Posterior vena cava (tissue), 2 donors: ENCODE measurements at places on chromosomes 5 and 9. TPM values are rescaled to one million over a fixed set of nuclear protein-coding genes. Genes with fewer than 3 reads are reported as not detected.

The ASPN gene
- 34.5 TPM for total RNA-seq

The CCDC180 gene
- total RNA-seq, result 4.9 TPM

The PCDHA6 gene
- 0.14 TPM for total RNA-seq

The SLC45A2 gene
- not detected for total RNA-seq

The SLC46A2 gene
- total RNA-seq, result 0.19 TPM

The SGCD gene
- 31.2 TPM for total RNA-seq

The BAAT gene
- total RNA-seq, result 0.09 TPM

The PCDHB6 gene
- 0.95 TPM for total RNA-seq

- DNase-seq, result peak; percentile 87
Observed at GRCh38 chr5:103258957-103259704, 568 bp downstream of the MACIR start.

- no peak for DNase-seq
Observed at GRCh38 chr5:73437777-73438644, 10.6 kb downstream of the FOXD1 start.

DNA sequence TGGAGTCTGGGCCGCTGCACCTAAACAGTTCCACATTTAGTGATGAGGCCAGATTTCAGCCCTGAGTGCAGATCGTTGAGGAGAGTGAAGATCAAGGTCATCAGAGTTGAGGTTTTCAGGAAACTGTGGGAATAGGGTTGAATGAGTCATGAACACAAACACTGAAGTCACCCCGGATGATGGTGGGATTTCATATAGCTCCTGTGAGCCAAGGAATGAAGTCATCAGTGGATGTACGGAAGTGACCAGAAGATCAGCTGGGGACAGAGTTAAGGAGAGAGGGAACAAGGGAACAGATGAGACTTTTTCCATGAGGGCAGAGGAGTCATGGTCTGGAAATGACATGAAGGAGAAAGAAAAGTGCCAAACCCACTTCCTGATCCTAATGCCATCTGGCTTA lies 36.5 kb downstream of the PALM2AKAP2 start:
- no peak for DNase-seq

DNA sequence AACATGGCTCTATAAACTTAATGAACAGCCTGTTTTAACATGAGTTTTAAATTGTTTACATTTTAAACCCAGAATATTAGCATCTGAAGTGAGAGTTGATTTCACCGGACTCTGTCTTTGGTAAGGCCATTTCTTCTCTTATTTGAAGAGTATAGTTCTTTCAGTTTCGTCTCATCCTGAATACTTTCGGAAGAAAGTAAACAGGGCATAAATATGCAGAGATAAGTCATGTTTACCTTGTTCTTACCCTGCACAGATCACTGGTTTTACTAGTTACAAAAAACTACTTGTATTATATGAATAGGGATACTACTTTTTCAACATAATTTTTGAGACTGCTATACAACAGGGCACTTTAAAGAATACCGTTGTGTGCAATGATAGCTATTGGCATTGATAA lies 656.3 kb upstream of the ZNF608 start:
- no peak for DNase-seq

DNA sequence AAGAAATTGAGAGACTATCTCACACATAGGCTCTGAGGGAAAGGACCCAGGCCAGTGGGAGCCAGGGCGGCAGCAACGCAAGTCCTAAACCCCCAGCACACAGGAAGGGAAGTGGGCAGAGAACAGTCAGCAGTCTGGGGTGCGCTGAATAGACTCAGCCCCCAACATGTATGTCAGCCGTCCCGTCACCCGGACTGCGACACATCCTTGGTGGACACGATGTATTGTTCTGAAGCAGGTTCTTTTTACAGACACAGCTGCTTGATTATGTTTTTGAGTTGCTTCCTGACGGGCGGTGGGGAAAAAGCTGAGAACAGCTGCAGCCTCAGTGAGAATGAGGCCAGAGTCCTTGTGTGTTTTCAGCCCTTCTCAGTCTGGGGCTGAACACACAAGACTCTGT lies 64.1 kb upstream of the CXCL14 start:
- no peak for DNase-seq

DNA sequence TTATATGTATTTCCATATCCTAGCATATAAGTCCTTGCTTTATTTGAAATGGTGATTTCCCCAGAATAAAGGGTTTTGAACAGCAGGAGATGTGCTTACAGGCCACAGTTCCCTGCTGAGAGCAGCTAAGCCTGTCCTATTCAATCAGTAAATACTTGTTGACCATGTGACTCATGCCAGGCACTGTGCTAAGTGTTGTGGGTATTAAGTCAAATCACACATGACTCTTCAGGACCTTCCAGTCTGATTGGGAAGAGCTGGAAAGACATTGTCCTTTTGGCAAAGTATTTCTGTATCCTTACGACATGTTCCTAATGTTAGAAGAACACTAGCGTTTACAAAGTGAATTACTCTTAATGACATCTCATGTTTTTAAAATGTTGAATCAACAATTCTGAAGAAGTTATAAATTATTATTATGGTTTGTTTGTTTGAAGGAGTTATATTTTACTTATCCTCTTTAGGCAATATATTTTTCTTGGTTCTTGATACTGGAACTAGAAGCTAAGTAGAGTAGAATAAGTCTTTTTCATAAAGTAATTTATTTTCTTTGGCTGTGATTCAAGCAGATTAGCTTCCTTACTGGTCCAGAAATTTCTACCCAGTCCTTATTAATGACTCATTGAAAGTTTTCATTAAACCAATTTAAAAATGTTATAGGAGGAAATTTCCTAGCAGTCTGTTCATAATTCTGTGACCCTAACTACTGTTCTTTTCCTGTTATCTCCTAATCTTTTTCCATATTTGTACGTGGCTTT lies 82.1 kb downstream of the GAPVD1 start:
- DNase-seq, result no peak

GRCh38 chr9:128098297-128099230 lies 29.0 kb downstream of the PTGES2 start:
- peak; percentile 96 for DNase-seq

DNA sequence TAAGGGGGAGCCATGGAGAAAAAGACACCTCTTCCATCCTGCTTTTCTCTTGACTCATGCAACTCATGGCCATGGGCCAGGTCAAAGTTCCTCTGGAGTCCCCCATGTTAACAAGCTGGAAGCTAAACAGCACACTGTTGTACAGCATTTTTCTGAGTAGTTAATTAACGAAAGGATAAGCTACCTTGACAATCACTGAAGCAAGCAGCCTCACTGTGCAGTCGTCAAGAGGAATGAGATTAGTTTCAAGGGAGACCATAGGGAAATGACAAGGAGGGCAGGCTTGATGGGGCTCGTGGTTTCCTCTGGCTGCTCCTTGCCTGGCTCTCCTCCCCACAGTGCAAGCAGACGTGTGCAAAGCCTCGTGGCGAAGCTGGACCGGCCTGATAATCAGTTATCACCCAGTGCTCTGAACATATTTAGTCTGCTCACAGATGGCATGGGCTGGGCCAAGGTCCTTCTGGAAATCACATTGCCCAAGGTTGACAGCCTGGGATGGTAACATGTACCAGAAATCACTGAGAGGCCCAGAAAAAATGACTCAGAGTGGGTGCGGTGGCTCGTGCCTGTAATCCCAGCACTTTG lies 209.5 kb downstream of the SLIT3 start:
- no peak for DNase-seq

GRCh38 chr5:17046320-17046719 lies 110.2 kb upstream of the MYO10 start:
- no peak for DNase-seq

- no peak for DNase-seq
Observed at GRCh38 chr5:123087173-123088030, 1.6 kb upstream of the PRDM6 start.

- no peak for DNase-seq
Observed at GRCh38 chr5:99032234-99033013, 103.6 kb upstream of the CHD1 start.

- DNase-seq, result peak; percentile 77
Observed at GRCh38 chr9:93114169-93114983, 18.4 kb downstream of the CARD19 start.

DNA sequence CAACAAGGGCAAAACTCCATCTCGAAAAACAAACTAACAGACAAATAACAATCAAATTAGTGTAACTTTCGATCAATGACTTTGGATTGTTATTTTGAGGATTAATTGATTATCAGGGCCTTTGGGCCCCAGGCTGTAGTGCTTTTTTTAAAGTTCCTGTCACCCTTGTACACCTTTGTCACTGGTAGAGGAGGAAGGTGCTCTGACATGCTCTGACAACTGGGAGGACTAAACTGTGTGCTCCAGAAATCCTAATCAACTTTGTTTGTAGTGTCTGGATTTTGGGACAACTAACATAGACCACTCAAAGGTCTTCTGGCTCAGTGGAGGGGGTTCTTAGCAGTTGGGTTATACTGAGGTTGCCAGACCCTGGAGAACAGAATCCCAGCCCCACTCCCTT lies 1.8 kb downstream of the TXN start:
- DNase-seq, result no peak

DNA sequence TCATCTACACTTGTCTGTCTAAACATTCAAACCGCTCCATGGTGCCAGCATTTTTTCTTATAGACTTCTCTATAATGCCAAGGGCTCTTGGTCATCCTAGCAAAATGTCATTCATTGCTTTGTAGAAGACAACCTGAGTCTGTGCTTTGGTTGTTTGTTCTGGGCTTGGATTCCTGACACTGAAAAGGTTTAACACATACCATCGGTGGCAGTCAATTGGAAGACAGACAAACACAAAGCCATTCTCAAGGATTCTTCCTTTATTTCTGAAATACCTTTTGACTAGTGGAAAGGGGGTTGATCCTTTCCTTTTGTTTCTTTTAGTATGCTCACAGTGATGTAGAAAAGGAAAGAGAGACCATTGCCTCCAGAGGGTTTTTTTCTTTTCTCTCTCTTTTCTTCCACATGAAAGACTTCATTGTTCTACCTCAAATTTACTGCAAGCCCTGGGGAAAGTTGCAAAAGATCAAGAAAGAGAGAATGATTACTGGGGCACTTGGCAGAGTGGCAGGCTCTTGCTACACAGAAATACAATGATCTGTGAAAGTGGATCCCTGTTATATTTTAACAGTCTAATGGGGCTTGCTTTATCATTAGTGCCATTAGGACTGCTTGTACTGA lies 66.4 kb upstream of the TMC1 start:
- DNase-seq, result no peak

GRCh38 chr5:72440207-72440638 lies 67.0 kb downstream of the ZNF366 start:
- DNase-seq, result no peak

- no peak for DNase-seq
Observed at GRCh38 chr9:87499424-87500017, 1.9 kb downstream of the DAPK1 start.

DNA sequence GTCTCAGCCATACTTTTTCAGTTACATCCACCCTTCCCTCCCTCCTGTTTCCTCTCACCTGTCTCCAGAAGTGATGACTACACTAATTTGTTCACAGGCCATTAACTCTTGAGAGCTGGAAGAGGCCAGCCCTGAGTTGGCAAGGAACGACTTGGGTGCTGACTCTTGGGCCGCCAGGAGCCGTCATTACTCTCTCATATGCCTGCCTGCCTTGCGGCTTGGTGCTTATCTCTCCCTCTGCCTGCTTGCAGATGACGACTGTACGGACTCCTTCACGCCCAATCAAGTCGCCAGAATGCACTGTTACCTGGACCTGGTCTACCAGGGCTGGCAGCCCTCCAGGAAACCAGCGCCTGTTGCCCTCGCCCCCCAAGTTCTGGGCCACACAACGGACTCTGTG lies 66.1 kb downstream of the PAPPA start:
- DNase-seq, result no peak

DNA sequence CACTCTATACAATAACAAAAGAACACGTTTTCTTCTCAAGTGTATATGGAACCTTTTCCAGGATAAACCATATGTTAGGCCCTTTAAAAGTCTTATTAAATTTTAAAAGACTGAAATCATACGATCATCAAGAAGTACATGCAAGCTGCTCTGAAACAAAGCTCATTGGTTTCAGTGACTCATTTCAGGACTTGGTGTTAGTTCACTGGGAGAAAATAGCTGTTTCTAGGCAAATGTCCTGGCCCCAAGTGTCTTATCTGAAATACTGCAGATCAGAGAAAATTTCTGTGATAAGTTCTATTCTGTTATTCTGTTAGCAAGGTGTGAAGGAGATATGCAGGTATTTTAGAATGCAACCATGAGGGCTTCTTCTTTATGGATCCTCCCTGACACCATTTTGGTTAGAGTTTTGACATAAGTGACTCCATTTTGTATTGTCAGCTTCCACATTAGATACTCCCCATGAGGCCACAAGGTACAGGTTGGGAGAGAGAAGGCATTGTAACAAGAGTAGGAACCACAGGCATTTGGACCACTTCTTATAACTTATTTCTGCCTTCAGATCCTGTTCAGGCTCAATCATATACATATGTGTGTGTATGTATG lies 7.5 kb upstream of the CCDC180 start:
- no peak for DNase-seq

DNA sequence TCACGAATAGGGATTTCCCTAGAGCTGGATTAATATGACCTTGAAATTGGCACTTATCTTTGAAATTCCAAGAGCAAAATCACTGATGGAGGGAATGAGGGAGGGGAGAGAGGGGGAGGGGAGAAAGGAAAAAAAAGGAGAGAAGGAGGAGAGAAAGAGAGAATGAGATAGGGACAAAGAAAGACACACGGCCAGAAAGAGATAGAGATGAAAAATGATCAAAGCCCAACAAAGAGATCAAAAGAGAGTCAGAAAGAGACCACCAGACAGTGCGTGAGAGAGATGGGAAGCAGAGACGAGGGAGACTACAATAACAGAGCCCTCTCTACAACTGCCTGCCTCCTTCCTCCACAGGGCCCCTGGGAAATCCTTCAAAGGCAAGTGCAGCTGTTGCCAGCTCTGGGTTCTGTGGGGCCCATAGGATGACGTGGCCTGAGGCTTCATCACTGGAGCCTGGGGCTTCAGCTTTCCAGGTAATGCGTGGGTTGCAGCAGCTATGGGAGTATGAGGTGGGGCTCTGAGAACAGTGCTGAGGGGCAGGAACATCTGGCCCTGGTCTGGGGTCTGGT lies 58.3 kb upstream of the SHB start:
- DNase-seq, result peak; percentile 28

- no peak for DNase-seq
Observed at GRCh38 chr5:55569513-55569865, 34.7 kb upstream of the PLPP1 start.

- DNase-seq, result no peak
Observed at GRCh38 chr9:135100241-135100681, 12.8 kb downstream of the OLFM1 start.

- DNase-seq, result no peak
Observed at GRCh38 chr5:157214861-157215513, 34.3 kb downstream of the ITK start.

DNA sequence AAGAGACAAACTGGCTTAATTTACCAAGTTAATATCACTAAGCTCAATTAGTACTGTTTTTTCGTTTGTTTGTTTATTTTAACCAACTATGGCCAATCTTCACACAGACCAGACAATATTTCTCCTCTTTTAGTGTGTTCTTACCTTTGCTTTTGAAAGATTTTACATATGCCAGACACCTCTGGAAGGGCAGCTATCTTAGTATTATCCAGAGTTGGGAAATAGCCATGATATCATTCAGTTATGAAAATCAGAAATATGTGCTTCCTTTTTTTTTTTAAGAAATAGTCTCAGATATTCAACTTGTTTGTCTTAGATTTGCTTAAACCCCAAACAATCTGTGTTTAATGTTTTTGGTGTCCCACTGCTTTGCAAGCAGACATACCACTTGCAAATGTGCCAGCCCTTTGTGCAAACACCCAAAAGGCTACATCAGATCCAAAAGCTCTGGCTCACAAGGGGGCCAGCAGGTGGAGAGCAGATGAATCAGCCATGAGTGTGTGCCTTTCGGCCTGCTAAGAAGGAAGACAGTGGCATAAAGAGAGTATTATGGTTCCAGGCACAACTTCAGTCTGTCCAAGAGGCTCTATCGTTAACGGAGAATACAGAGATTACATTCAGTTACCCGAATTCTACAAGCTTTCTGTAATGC lies 147.6 kb downstream of the EFNA5 start:
- no peak for DNase-seq
